Esophagus muscularis mucosa (tissue), 4 donors: ENCODE measurements at places on chromosomes 16 and 17. TPM values are rescaled to one million over a fixed set of nuclear protein-coding genes. Genes with fewer than 3 reads are reported as not detected.

HSPB9 gene
- 0.42 TPM for total RNA-seq

TPSAB1 gene
- 106 TPM for total RNA-seq

CD300A gene
- 1.2 TPM for total RNA-seq

FBXO39 gene
- total RNA-seq: not detected

KRTAP9-7 gene
- total RNA-seq: not detected
